ENCODE measurements at places on chromosomes 1 and 21.

GRCh38 chr1:225548140-225548857 lies 104.6 kb downstream of the ENAH start:
- no peak for DNase-seq

- no peak for DNase-seq
Measured at GRCh38 chr1:64038965-64039364, 164.5 kb upstream of the UBE2U start.

DNA sequence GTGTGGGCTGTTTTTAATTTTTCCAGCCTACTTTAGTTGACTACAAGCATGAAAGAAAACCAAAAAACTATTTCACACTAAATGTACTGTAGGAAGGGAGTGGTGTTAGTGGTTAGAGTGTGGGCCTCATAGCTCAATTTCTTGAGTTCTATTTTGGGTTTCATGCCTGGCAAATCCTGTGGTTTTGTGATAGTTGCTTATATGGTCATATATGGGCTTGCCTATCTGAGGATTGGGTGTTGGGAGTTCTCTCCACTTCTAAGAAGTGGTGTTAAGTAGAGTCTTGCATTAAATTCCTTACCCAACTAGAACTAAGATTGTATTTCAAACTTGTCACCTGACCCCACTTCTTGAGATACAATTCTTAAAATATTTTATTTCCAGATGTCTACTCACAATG lies 37.8 kb upstream of the COL11A1 start:
- no peak for DNase-seq

DNA sequence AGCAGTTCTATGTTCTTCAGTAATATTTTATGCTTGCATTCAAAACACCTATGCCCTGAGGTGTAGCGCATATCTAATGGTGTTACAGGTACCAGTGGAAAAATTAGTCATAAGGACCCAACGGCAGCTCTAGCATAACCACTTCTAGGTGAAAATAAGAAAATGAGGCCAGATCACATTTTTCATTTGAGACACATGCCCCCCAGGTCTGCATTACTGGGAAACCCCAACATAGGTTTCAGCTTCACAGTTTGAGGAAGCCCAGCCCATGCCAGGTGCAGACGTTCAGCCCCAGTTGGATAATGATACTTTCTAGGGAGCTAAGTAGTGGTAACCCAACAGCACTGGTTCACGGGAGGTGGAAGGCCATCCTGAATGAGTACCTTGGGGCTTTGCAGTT lies 129.8 kb downstream of the CNIH3 start:
- DNase-seq = no peak

DNA sequence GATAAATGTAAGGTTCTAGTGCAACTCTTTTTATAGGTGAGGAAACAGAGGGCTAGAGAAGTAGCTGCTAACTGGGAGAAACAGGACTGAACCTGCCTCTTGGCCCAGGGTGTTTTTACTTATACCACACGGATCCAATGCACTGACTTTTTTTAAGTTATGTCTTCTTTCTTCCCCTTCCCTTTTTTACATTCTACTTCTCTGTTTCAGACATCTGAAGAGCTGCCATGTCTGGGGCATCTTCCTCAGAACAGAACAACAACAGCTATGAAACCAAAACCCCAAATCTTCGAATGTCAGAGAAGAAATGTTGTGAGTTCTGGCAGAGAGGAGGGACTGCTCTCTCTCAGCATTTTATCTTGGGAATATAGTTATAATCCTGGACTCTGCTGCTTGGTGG lies 1.4 kb downstream of the PFKFB2 start:
- no peak for DNase-seq

DNA sequence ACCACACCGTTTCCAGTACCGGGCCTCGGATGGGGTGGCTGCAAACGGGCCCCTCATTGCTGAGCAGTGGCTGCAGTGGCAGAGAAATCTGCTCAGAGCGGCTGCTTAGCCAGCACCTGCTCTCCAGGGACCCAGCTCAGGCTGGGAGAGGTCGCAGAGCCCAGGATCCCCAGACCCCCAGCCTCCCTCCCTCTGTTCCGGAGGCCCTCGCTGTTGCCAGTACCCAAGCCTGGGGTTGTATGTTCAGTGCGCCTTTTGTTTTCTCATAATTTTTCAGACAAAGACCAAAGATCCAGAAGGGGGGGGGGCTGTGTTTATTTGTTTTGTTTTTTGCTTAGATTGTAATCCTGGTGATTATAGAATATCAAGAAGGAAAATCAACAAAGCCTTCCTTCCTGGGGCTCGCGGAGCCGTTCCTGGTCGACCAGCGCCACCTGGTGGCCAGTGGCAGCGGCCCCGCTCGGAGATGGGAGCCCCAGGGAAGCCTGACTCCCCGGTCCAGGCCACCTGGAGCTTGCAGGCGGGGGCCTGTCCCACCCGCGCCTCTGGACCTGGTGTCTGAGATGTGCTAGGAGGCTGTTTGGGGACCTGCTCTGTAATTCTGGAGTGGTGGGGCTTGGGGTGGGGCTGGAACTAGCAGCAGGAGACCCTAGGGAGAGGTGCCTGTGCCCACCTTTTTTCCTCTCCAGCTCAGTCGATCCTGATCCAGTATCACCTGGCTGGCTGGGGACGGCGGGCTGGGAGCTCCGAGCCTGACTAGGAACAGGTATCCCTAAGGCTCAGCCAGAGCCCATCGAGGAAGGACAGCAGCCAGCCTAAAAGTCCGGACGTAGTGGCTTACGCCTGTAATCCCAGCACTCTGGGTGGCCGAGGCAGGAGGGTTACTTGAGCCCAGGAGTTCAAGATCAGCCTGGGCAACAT lies 123.9 kb upstream of the VAMP3 start:
- no peak for DNase-seq

DNA sequence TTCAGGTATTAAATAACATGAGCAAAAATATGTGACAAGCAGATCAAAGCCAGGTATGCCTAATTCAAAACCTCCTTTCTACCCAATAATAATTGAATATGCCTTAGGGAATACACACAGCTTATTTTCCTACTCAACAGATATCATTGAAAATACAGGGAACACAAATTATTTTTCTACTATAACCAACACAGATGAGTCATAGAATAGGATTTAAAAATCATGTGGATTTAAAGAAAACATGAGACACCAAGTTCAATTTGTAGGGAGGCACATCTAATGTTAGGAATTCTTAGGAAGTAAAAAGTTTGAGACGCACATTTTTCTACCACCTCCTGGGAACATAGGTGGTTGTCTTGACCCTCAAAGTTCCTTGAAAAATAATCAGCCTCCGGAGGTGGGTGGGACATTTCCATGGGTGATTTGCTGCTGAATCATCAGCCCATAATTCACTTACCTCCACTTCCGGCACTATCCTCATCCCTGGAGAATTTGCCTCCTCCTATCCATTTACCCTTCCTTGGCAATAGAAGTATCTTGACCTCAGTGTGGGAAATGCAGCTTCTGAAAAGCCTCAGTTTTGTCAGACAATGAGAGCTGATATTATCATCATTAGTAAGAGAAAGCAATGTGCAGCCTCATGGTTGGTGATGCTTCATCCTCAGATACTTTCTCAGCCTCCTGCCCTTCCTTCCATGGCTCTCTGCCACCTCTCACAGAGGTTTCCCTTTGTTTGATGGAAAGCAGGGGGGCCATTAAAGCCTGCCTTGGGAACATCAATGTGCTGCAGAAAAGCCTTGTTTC lies 33.5 kb upstream of the RGS4 start:
- no peak for DNase-seq

All from C1 segment of cervical spinal cord (tissue), 14 donors.